NCI-H187 (cell line): ENCODE measurements at places on chromosomes 16 and 17.

DNA sequence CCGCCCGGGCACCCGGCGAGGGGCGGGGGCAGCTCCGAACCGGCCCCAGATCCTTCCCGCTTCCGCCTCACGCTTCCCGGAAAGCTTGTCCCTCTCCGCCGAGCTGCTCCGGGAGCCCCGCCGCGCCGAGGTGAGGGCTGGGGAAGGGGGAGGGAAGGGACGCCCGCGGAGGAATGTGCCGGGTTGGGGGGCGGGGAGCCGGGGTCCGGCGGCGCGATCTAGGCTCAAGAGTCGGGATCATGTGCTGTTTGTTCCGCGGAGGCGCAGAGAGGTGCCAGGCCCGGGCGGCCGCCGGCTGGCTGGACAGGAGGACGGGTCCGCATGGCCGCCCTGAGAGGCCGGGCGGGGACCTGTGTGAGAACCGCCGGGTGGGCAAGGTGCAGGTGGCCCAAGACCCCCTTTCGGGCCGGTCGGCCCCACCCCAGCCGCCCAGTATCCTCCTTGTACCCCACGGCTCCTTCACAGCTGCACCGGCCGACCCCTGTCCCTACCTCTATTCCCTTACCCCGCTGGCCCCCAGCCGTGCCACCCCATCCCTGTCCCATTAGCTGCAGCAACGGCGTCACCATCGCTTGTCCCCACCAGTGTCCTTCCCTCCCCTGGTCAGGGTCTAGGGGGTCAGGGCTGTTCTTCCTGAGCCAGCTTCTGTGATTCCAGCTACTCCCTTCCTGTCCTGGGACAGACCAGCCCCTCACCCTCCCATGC lies 429 bp downstream of the KIF1C start:
- DNase-seq = no peak

DNA sequence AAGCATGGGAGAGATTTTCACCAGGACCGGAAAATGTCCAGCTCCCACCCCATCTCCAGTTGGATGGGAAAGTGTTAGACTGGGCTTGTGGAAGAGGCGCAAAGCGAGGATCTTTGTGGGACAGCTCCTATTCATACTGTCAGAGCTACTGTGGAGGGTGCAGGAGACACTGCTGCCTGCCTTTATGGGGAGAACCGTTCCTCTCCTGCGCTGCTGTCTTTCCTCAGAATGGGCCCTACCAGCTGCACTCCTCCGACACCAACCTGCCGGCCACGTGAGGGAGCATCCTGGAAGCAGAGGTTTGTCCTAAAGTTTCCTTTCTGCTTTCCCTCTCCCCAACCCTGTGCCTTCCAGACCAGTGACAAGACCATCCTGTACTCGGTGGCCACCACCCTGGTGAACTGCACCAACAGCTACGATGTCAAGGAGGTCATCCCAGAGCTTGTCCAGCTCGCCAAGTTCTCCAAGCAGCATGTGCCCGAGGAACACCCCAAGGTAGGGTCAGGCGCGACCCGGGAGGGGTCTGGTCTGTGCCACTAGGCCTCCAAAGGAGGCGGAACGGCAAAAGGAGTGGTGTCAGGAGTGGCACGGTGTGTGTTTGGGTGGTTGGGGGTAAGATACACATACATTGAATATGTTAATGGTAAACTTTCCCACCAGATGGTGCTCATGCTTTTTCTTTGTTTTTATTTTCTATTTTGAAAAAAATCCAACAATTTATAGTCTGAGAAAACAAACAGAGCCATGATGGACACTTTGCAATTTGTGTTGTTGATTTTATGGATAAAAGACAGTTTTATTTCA lies 23.0 kb downstream of the SLC35G3 start:
- DNase-seq = no peak

GRCh38 chr17:48051283-48051682 lies 3.1 kb downstream of the NFE2L1 start:
- DNase-seq = no peak

- DNase-seq = no peak
These were observed 21.7 kb downstream of the MYL4 start for GRCh38 chr17:47230864-47231263.

DNA sequence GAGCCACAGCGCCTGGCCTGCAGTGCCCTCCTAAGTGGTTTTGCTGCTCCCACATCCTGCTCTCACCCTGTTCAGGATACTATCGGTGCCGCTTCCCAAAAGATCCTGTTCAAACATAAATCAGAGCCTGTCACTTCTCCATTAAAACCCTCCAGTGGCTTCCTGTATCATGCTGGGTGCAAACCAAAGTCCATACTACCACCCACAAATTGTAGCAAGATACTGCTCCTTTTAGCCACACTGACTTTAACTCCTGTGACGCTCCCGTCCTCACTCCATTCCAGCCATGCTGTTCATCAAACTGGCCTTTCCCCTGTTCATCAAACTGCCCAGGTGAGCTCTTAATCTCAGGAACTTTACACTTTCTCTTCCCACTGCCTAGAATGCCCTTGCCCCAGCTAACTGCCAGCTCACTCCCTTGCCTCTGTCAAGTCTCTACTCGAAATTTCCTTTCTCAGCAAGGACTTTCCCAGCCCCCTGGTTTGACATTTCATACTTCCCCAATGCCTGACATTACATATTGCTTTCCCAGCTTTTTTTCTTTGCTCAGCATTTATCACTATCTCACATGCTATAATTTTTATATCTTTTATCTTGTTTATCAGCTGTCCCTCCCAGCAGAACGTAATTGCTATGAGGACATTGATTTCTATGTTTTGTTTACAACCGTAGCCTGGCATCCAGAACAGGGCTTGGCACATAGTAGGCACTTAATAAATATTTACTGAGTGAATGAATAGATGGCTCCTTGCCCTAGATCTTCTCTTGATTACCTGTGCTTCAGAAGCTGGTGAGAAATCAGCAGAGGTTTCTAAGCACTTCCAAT lies 44.3 kb upstream of the SMURF2 start:
- no peak for DNase-seq

DNA sequence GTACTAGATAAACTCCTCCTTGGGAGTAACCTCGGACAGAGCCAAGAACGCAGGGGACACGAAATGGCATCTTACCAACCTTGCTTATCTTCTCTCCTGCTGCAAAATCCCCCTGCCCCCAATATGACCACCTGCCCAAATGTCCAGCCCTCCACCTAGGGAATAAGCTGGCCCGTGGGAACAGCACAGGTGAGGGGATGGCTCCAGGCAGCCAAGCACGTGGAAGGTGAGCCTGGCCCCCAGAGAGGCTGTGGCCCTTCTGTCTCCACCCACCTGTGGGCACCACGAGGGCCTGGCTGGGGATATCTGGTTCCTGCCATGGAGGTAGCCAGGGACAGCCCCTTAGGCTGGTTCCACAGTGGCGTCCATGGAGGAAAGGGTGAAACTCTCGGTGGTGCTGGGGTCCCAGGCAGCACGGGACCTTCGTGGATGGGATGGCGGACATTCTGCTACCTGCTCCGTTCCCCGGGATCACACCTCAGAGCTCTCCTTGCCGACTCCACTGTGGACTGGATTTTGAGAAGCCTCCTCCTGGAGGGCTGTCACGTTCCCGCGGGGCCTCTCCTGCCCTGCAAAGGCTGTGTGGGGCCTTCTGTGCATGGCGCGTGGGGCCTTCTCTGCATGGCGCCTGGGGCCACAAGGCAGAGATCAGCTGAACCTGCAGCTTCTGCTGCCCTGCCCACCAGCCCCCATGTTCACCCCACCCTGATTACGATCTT lies 388.5 kb upstream of the TNRC6C start:
- DNase-seq = no peak

DNA sequence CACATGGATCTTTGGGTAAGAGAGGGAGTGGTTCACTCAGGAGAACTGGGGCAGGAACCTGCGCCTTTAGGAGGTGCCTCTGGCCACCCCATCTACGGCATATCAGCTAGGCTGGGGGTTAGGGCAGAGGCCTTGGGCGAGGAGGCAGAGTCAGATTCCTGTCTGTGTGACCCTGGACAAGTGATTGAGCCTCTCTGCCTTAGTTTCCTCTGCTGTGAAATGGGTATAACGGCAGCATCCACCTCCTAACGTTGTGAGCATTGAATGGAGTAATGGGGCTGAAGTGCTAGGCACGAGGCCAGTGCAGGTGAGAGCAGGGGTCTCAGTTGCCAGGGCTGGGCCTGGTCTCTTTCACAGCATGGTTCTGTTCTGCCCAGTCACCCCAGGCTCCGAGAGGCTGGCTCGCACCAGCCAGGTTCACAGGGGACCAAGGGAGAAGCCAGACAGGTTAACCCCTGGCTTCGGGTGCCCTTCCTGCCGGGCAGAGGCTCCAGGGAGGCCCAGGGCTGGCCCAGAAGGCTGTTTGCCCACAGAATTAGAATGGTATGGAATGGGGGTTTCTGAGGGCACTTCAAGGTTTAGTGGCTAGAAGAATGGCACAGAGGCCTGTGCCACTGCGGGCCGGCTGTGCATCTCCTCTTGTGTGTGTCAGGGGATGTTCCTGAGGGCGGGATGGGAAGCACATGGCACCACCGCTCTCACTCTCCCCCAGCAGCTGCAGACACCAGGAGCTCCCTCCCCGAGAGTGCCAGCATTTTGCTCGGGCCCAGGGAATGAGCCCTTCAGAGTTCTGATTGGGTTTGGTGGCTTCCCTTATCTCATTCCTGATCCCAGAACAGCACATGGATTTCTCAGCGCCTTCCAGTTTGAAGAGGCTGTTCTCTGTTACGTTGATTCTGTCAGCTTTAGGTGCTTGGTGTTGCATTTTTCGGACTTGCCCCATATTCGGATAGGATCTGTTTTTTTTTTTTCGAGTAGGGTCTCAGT lies 23.8 kb downstream of the UNC13D start:
- DNase-seq = no peak
